Stimulated activated CD4-positive, alpha-beta T cell treated with anti-CD3 and anti-CD28 coated beads, Interleukin-15, amount 100 ng/mL, for 1 hour (primary cell): ENCODE measurements at places on chromosomes 4 and X.
A peak's percentile ranks its signal among the peaks of the same experiment; 100 is the strongest.

GRCh38 chrX:103789004-103789403, 12.4 kb downstream of the PLP1 start:
- DNase-seq, result no peak

DNA sequence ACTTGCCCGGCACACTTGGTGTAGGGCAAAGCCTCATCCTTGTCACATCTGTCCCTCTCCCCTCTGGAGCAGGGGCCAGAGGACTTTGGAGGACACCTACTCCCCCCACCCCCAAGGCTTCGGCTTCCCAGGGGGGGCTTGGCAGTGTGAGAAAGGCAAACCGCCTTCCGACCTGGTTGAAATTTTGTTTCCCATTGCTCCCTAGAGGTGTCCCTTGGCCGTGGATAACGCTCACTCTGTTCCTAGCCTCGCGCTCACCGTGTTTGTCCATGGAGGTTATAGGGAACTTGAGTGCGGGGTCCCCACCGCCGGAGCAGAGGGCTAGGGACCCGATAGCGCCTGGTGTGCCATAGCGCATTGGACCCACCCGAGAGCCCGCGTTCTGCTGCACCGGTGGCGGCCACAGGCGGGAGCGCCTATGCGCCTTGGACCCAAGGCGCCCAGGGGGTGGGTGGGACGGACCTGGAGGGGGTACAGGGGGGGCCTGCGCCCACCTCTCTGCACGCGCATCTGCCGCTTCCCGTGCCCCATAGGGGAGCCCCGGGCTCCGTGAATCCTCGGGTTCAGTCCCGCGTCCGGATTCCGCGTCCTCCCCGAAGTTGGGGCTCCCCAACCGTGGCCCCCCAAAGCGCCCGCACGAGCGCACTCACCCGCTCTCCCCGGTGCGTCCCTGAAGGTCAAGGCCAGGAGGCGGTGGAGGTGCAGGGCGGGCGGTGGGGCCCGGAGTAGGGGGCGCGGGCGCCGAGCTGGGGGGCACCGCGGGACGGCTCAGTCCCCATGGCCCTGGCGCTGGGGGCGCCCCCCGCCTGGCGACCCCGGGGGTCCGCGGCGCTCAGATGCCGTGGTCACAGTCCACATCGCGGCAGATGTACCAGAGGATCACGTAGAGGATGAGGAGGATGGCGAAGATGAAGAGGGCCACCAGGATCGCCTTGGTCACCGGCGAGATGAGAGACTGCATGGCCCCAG, 82.7 kb upstream of the DHRSX start:
- DNase-seq, result no peak

- no peak for DNase-seq
Observed at GRCh38 chrX:34632384-34632783, 24.7 kb downstream of the TMEM47 start.

DNA sequence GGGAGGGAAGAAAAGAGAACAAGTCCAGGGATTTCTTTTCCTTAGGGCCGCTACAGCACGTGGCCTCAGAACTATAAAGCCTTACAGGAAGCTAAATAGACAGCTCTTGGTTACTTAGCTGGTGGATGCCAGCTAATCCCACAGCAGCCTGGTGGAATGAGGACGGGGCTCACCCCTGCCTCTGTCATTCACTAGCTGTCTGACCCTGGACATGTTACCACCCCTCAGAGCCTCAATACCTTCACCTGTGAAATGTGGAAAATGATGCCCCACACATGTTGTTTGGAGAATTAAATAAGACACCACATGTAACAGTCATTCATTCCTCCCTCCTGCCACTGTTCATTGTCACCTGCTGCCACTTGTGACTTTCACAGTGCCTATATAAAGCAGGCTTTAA, 15.7 kb downstream of the CCKAR start:
- DNase-seq, result no peak

DNA sequence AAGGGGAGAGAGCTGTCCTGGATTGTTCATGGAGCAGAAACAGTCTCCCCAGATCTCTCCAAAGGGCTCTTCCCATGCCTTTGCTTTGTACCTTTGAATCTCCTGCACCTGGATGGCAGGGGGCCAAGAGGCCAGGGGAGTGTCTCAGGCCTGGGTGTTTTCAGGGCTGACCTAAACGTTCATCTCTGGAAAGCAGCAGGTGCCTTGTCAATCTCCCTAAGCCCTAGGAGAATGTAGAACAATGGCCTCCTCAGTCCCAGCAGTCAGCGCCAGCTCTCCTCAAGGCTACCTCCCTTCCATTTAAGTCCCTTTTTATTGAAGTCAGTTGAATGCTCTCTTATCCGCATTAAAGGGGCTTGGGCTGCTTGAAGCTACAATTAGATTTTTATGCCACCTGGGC, 31.2 kb upstream of the NSUN7 start:
- no peak for DNase-seq

GRCh38 chr4:113700602-113701150, 60.9 kb downstream of the CAMK2D start:
- DNase-seq, result no peak

- DNase-seq, result no peak
Observed at GRCh38 chrX:110321670-110322069, 3.8 kb upstream of the AMMECR1 start.

DNA sequence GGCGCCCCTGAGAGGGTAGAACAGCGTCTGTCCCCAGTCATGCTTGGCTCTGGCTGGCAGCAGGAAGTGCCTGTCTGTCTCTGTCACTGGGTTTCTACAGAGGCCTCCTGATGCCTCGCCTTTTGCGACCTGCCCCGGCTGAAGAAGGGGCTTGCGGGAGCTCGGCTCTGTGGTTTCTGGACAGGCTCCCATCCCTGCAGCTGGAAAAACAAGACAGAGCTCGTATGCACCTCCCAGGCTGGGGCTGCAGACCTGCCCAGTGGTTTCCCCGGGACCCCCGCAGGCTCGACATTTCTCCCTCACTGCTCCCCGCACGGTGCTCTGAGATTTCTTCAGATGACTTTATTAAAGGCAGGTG, 57.0 kb upstream of the SORCS2 start:
- no peak for DNase-seq

GRCh38 chr4:87545052-87545451, 15.9 kb upstream of the SPARCL1 start:
- DNase-seq, result no peak

GRCh38 chr4:13541720-13542576, 2.4 kb downstream of the NKX3-2 start:
- DNase-seq, result peak; percentile 33

GRCh38 chr4:1751919-1752283, 30.6 kb downstream of the TACC3 start:
- no peak for DNase-seq
